ENCODE measurements at places on chromosomes 3 and 15. TPM values are rescaled to one million over a fixed set of nuclear protein-coding genes. Genes with fewer than 3 reads are reported as not detected.

Gene NR2E3
- 0.27 TPM for total RNA-seq

Gene DAPK2
- total RNA-seq: 1.8 TPM

Gene STRIT1
- not detected for total RNA-seq

Gene TNNC1
- total RNA-seq: 0.27 TPM

Gene CPNE9
- not detected for total RNA-seq

Gene GOLGA8M
- total RNA-seq: not detected

Gene GOLGA6B
- not detected for total RNA-seq

Gene CHRNA5
- total RNA-seq: 19.1 TPM

Gene C3orf20
- 0.07 TPM for total RNA-seq

Gene NR2C2
- total RNA-seq: 50.5 TPM

Gene UNC13C
- total RNA-seq: under 0.01 TPM

Gene SOX14
- not detected for total RNA-seq

Gene SKOR1
- total RNA-seq: 0.07 TPM

Gene ADGRG7
- not detected for total RNA-seq

Gene SIDT1
- 0.27 TPM for total RNA-seq

Gene CRABP1
- not detected for total RNA-seq

Gene GOLGA6D
- total RNA-seq: not detected

Measured in thoracic aorta endothelial cell (primary cell).